Fibroblast of lung (primary cell): ENCODE measurements at places on chromosomes 5 and 9. TPM values are rescaled to one million over a fixed set of nuclear protein-coding genes. Genes with fewer than 3 reads are reported as not detected.

The ENHO gene
- polyA plus RNA-seq, result 0.07 TPM in 1 of 2 replicates, not detected in the other

The LHX3 gene
- not detected in 2 replicates for polyA plus RNA-seq

The SURF1 gene
- polyA plus RNA-seq, result 31.7 and 36.8 TPM in 2 replicates

The SEMA6A gene
- 0.22 and 0.43 TPM in 2 replicates for polyA plus RNA-seq

The SPOUT1 gene
- 9.0 and 18.1 TPM in 2 replicates for polyA plus RNA-seq

The ENC1 gene
- polyA plus RNA-seq, result 3.5 and 15.6 TPM in 2 replicates

The PAPPA gene
- polyA plus RNA-seq, result 5.0 and 8.8 TPM in 2 replicates

The MCIDAS gene
- not detected in 2 replicates for polyA plus RNA-seq
